ENCODE measurements at places on chromosomes 5 and 9.

DNA sequence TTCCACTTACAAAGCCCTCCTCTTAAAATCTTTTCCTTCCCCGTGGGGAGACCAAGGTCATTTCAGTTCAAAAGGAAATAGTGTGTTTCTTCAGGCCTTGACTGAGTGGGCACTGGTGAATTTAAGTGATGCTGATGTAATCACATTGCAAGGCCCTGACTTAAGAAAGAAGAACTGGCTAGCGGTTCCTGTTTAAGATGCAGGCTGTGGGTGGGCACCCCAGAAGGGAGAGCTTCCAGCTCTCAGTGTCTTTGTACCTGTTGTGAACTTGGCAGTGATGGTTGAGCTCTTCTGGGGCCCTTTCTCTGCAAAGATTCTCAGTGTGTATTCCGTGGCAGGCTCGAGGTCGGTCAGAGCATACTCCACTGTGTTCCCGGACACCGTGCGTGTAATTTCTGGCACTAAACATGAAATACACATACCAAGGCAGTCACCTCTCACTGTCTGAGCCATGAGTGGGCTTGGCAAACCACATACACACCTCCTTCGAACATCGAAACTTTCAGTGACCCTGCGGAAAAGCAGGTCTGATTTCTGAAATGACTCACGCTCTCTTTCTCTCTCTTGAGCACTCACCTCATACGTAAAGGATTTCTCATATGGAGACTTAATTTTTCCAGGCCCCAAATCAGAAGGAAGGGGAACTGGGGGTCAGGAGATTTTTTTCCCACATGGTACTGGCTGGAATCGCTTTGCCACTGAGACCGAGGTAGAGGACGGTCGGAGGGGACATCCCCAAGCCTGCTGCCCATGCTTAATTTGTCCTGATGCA lies 81.9 kb downstream of the TNC start:
- no peak for DNase-seq

DNA sequence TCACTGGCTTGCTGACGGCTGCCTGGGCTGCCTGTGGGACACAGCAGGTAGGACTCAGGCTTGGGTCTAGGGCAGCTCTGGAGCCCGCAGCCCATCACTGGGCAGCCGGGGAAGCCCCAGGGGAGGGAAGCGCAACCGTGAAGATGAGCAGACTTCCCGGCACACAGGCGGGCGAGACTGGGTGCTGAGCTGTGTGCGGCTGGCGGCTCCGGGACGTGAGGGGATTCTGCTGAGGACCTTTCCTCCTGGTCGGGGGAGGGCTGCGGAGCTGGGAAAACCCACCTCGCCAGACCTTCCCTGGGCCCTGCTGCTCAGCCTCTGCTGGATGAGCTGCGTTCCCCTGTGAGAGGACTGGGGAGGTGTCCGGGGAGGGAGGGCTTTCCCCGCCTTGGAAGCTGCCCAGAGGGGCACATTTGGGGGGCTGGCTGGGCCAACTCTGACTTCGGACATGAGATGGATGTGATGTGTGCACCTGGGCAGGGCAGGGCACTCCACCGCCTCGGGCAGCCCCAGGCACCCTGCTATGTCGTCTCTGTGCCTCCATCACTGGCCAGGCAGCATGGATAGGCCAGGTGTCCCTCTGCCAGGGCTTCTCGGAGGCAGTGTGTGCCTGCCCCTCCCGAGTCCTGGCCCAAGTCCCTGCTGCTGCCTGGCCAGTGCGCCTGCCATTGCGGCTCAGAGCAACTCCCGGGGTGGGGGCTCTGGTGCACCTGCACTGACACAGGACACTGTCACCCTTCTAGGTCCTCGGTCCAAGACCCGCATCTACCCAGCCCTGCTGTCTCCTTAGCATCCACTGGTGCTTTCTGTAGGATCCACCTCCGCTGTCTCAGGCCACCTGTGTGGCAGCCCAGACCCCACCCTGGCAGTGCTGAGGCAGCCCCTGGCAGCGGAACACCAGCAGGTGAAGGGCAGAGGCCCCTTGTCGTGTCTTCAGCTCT lies 66.4 kb downstream of the COL5A1 start:
- DNase-seq = no peak

DNA sequence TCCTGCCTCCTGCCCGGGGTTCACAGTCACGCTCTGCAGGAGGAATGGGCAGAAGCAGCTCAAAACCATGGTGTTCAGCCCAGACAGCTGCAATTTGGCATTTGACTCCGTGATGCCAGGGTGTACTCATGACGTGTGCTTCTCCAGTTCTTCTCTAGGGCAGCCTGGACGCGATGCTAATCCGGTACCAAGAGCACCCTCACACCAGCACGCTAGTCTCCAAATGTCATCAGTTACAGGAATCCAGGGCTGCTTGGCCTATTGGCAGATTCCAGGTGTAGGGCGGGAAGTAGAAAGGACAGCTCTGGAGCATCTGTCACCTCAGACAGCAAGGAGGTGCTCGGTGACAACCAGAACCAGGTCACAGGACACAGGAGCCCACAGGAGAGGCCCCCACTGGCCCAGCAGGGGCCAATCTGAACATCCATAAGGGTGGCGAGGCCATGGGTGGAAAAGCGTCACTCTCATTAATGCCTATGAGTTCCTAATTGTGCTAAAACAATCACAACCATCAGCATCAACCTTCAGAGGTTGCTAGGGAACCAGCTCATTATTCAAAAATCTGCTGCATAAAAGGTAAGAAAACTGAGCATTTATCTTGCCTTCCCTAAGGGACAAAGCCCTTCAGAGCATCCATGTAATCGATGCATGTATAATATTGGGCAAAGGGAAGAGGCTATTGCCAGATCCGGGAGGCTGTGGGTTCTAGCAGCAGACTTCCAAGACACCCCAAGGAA lies 241.9 kb upstream of the IRX4 start:
- no peak for DNase-seq

DNA sequence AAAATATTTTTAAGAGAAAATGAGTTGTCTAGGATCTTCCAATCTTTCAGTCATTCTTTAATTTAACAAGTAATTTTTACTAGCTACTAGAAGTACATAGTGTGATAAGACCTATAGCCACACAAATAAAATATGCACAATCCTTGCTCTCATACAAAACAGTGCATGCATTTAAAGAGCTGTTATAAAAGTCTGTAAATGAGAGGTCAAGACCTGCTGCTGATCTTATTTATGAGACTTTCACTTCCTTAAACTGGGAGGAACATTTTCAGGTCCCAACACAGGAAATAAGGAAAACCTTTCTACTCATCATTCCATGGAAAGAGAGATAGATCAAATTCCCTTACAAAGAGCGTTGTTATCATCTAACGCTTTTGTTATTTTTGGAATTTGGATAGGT lies 54.2 kb upstream of the PAM start:
- no peak for DNase-seq

DNA sequence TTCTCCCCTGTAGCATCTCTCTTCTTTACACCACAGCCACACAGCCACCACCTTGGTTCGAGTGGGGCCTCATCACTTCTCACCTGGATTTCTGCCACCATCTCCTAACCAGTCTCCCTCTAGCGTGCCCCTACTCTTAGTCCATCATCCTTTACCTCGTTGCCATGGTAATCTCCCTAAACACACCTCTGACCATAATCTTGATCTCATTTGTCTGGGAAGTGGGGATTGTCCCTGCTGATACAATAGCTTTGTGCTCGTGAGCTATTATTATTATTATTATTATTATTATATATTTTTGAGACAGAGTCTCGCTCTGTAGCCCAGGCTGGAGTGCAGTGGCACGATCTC lies 76.5 kb upstream of the HSPA9 start:
- DNase-seq = no peak

DNA sequence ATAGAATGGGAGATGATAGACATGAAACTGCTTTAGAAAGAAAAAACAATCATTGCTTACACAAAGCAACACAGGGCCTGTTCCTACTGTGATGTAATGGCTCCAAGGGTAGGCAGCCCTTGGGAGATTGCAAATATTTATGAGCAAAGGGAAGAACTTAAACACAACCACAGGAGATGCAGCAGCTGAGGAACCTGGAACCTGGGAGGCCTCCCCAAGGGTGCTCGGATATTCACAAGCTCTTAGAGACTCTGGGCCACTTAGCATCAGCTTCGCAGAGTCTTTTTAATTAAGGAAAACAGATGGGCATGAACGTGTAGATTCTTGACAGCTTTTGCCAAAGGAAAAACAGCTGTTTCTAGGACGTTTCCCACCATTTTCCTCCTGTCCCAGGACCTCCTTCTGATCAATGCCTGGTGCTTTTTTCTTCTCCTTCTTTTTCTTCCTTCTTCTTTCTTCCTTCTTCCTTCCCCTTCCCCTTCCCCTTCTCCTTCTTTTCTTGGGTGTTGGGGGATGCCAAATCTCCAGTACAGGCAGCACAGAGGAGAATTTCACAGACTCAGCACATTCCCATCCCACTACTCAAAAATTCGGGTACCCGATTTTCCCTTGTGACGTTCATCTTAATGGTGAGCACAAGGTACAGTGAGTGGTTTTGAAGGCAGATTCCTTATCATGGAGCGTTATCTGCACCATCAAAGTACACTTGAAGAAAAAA lies 28.1 kb upstream of the TCF7 start:
- DNase-seq = no peak

DNA sequence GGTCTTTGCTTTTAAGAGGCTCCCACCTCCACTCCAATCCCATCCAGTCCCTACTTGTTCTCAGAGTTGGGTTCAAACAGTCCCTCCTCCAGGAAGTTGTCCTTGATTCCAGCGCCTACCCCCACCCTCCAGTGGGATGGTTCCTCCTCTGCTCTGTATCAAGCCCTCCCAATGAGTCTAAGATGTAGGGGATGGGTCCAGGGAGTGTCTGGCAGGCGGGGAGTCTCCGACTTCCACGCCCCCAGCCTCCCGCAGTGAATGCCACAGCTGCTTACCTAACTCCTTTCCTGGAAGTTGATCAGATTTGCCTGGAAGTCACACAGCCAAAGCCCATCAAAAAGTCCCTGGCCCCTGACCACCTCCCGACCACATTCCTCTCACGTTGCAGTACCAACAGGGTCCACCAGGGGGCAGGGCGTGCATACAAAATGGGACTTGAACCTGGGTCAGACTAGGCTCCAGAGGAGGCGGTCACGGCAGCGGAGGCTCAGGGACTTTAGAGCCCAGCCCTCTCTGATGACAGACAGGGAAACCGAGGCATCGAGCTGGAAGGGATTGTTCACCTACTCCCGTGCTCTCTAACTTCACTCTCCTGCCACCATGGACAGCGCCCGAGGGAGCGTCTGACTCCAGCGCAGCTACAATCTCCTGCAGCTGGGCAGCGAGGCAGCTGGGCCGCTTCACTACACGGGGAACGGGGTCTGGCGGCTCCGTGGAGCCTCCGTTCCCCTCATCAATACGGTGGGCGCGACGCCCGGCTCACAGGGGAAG lies 25.0 kb upstream of the TDRD7 start:
- DNase-seq = peak; percentile 56
